Right hindlimb (tissue), 1 donor: ENCODE measurements at places on chromosomes 2 and 18.

DNA sequence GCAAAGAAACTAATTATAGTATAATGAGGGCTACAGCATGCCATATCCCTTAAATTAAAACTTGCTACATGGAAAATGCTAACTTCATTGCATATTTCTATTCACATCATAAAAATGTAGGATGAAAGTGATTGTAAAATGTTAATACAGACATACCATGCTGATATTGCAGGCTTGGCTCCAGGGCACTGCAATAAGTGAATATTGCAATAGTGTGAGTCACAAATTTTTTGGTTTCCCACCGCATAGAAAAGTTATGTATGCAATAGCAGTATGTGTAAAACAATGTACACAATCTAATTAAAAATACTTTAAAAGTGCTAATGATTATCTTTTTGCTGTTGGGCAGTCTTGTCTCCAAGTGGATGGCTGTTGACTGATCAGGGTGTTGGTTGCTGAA is 162.1 kb downstream of the CD8B2 start:
- DNase-seq, result no peak

GRCh38 chr2:158967731-158968395 is 577 bp upstream of the TANC1 start:
- DNase-seq, result peak; percentile 76

DNA sequence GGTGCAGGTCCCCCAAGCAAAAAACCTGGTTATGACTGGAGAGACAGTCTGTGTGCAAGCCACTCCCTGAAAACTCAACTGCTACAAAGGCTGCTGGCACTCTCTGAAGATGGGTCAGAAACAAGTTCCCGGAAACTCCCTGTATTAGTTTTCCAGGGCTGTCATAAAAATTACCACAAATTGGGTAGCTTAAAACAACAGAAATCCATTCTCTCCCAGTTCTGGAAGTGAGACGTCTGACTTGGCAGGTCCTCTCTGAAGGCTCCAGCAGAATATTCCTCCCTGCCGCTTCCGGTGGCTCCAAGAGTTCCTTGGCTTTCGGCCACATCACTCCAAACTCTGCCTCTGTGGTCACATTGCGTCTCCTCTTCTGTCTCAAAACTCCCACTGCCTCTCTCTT is 30.1 kb upstream of the SERPINE2 start:
- DNase-seq, result peak; percentile 39

GRCh38 chr2:80300954-80301353 is 3.6 kb downstream of the LRRTM1 start:
- DNase-seq, result no peak

GRCh38 chr2:234911271-234911670 is 40.5 kb upstream of the SH3BP4 start:
- peak; percentile 40 for DNase-seq

- no peak for DNase-seq
These were observed 262.1 kb downstream of the PTGR3 start for GRCh38 chr18:74946646-74947375.

- DNase-seq, result peak; percentile 39
These were observed 39.4 kb downstream of the BMP10 start for GRCh38 chr2:68831686-68832232.
